ENCODE measurements at places on chromosomes 3 and 15.
A peak's percentile ranks its signal among the peaks of the same experiment; 100 is the strongest.

- no peak for DNase-seq
Observed at GRCh38 chr3:188126276-188126675, 27.7 kb upstream of the LPP start.

GRCh38 chr15:61080221-61081026 lies 148.7 kb downstream of the RORA start:
- no peak for DNase-seq

GRCh38 chr3:192092388-192093005 lies 631.5 kb downstream of the PYDC2 start:
- peak; percentile 46 for DNase-seq

- DNase-seq: no peak
Observed at GRCh38 chr3:6262010-6262409, 598.9 kb upstream of the GRM7 start.

DNA sequence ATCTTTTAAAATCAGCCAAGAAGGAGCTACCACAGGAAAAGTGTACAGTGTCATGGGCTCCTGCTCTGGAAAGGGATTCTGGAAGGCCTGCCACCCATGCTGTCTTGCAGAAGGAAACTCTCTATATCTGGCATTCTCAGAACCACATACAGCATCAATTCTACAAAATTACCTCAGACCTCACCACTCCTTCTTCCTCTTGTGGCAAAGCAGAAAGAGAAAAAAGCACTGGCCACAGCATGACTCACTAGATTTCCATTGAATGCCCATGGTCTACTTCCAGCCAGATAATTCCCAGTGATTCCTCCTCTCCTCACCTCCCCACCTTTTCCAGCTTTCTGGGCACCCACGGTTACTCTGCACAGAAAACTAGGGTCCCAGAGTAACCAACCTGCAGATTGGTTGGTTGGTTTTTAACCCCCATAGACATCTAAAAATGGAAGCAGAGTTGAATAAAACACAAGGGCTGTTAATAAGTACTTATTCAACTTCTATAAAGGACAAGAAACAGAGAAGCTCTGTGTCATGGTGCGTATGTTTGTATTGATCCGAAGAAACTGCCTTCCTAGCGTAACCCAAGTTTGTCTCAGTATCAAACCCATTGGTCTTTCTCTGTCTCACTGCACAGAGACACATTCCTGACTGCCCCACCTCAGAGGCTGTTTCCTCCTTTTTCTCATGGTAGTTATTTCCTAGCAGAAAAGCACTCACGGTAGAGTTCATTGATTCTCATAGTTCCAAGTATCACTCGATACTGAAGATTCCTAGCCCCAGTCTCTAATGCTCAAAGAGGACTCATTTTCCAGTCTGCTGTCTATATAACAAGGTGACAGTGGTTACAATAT lies 67.7 kb downstream of the LDHAL6B start:
- DNase-seq: peak; percentile 54

- DNase-seq: no peak
Observed at GRCh38 chr15:100192097-100193080, 149.4 kb downstream of the ADAMTS17 start.

Data from fibroblast of skin of scalp (primary cell).